AG10803 (cell line): ENCODE measurements at places on chromosomes 4 and X.
A peak's percentile ranks its signal among the peaks of the same experiment; 100 is the strongest.

DNA sequence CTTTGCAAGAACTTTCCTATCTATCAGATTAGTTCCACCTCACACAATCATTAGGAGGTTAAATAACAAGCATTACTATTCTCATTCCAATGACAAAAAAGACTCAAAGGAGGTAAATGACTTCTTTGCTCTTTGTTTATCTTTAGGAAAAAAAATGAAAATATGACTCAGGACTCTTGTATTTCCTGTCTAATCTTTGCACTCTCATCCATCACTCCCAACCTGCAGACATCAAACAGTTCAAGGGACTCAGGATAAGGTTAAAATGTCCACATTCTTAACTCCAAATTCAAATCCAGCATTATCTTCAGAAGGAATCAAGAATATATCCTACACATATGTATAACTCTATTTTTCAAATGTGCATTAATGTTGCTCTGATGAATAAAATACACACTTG lies 139.6 kb downstream of the UNC5C start:
- no peak for DNase-seq

- DNase-seq: no peak
Measured at GRCh38 chrX:77652095-77652494, 133.9 kb downstream of the ATRX start.

DNA sequence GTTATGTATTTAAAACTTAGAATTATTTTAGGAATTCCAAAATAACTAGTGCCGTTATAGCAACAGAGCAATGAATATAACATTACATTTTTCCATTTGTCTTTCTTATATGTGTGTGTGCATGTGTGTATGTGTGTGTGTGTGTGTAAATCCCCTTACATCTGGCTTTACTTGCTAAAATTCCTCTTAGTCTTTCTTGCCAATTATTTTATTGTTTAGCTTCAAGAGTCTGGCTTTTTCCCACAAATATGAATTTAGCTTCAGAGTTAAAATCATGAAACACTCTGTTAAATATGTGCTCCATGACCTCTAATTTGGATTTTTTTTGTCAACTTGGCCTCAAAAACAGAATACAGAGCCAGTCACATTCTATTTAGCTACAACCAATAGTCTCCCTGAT lies 18.9 kb downstream of the FGF13 start:
- DNase-seq: peak; percentile 26

- DNase-seq: peak; percentile 49
Measured at GRCh38 chr4:120853161-120853935, 69.2 kb downstream of the PRDM5 start.

DNA sequence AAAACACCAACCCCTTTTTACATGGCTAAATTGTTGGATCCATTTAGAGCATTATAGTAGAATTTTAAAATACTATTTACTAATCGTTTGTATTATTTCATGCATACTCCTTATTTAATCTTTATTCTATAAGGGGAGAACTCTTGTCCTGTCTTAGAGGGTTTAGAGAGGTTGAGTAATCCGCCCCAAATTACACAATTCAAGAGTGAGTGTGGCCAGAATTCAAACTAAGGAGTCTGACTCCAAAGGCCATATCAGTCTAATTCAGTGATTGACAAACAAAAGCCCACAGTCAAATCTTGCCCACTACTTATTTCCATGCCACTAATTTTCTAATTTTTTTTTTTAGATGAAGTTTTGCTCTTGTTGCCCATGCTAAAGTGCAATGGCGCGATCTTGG lies 33.7 kb upstream of the NEIL3 start:
- peak; percentile 1 for DNase-seq

DNA sequence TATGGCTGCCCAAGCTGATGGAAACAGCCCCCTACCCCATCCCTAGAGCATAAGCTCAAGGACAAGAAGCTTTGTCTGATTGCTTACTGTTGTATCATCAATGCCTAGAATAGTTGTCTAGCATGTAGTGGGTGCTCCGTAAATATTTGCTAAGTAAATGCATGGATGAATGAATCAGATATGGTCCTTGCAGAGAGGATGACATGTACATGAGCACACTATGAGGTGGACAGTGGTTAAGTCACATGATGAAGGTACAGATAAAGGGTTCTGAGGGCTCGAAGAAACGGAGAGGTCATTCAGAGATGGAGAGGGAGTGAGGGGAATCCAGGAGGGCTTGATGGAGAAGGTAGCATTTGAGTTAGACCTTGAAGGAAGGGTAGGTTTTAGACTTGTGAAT lies 214.2 kb downstream of the RBMX2 start:
- no peak for DNase-seq

GRCh38 chr4:146029939-146030710 lies 91.5 kb upstream of the ZNF827 start:
- DNase-seq: no peak

- DNase-seq: peak; percentile 85
Measured at GRCh38 chr4:80173401-80173800, 23.9 kb upstream of the PRDM8 start.

GRCh38 chrX:50100188-50100587 lies 100.6 kb downstream of the AKAP4 start:
- DNase-seq: no peak

- DNase-seq: peak; percentile 32
Measured at GRCh38 chrX:119121341-119121740, 6.3 kb downstream of the KIAA1210 start.

GRCh38 chr4:132269303-132269990 lies 879.6 kb upstream of the PCDH10 start:
- no peak for DNase-seq

- DNase-seq: no peak
Measured at GRCh38 chr4:95580226-95580625, 31.5 kb upstream of the UNC5C start.

GRCh38 chr4:12360391-12360790 lies 931.7 kb upstream of the HS3ST1 start:
- DNase-seq: no peak

- no peak for DNase-seq
Measured at GRCh38 chrX:10656214-10656613, 35.8 kb upstream of the MID1 start.

DNA sequence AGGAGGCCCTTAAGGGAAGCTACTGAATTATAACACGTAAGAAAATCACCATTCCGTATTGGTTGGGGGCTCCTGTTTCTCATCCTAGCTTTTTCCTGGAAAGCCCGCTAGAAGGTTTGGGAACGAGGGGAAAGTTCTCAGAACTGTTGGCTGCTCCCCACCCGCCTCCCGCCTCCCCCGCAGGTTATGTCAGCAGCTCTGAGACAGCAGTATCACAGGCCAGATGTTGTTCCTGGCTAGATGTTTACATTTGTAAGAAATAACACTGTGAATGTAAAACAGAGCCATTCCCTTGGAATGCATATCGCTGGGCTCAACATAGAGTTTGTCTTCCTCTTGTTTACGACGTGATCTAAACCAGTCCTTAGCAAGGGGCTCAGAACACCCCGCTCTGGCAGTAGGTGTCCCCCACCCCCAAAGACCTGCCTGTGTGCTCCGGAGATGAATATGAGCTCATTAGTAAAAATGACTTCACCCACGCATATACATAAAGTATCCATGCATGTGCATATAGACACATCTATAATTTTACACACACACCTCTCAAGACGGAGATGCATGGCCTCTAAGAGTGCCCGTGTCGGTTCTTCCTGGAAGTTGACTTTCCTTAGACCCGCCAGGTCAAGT lies 6.9 kb upstream of the MSANTD1 start:
- peak; percentile 46 for DNase-seq

DNA sequence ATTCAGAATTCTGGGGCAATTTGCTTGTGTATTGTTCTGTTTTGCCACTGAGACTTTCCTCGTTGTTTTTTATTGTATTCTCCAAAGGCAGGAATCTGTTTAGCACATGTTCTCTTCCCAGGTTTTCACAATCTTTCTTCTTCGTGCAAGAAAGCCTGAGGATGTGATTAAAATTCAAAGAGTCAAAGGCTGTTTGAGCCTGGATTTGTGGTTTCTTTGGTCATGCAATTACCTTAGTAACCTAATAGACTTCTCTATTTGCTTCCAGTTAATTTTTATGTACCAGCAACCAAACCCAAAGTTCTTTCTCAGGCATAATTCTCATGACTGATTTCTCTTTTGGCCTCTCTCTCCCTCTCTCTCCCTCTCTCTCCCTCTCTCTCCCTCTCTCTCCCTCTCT lies 1420.1 kb upstream of the TENM3 start:
- peak; percentile 73 for DNase-seq

DNA sequence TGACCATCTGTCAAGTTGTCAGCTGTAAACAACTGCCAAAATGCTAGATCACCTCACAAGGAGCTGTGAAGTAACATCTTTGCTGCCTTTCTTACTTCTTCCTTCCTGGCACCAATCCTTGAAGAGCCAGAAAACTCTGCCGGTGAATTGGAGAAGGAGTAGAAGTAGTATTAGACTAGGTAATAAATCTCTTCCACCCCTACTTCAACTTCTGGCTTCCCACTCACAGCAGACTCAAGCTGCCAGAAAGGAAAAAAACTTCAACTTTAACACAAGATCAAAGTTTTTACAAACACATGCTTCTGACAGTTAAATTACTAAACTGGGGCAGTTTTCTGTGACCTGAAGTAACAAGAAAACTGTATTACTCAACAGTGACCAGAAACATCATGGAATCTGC lies 164.7 kb upstream of the SLC7A11 start:
- DNase-seq: peak; percentile 47

DNA sequence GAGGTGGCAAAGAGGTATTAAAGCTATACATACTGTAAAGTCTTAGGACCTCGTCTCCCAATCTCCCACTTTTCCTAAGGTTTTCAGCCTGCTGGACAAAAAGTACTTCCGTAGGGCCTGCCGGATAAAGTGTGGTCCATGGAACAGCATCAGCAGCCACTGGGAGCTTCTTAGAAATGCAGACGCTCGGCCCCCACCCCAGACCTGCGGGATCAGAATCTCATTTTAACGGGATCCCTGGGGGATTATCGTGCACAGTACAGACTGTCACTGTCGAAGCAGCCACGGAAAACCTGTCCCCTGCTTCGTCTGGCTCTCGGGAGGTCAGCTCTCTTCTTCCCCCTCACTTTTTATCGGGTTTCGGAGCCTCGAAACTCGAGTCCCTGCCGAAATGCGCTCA lies 802 bp downstream of the ADGRG2 start:
- DNase-seq: no peak

GRCh38 chr4:15100380-15100779 lies 98.1 kb downstream of the CPEB2 start:
- DNase-seq: no peak

GRCh38 chr4:130486186-130486585 lies 1390.2 kb downstream of the C4orf33 start:
- no peak for DNase-seq

DNA sequence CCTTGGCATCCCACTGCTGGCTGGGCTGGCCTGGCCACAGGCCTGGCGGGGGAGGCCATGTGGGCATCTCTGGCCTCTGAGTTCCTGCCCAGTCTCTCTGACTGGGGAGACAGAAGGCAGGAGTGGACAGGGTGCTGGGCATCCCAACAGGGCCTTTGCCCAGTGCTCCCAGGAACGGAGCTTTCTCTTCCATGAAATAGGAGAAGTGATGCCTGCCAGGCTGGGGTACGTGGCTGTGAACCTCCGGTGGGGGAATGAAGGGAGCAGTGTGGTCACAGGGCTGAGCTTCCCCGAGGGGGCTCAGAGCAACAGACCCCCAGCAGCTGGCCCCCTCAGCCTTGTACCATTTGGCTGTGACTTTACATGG lies 40.4 kb upstream of the HMX1 start:
- DNase-seq: no peak

DNA sequence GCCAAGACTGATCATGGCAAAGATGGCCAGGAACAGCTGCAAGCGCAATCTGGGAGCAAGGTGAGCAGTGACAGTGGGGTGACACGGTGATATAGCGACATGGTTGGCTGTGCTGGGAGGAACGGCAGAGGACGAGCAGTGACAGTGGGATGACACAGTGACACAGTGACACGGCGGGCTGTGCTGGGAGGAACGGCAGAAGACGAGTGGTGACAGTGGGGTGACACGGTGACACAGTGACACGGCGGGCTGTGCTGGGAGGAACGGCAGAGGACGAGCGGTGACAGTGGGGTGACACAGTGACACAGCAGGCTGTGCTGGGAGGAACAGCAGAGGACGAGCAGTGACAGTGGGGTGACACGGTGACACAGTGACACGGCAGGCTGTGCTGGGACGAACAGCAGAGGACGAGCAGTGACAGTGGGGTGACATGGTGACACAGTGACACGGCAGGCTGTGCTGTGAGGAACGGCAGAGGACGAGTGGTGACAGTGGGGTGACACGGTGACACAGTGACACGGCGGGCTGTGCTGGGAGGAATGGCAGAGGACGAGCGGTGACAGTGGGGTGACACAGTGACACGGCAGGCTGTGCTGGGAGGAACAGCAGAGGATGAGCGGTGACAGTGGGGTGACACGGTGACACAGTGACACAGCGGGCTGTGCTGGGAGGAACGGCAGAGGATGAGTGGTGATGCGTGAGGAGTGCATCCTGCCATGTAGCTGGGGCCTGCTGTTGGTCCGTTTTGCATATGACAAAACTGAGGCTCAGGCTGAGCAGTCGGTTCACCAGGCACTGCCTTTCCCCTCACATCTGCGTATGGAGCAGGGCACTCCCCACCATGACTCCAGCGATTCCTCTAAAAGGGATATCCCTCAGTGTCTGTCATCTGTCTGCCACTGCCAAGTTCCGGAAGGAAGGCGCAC lies 36.0 kb upstream of the MXD4 start:
- DNase-seq: no peak

GRCh38 chrX:30161043-30161442 lies 54.3 kb upstream of the MAGEB2 start:
- no peak for DNase-seq

DNA sequence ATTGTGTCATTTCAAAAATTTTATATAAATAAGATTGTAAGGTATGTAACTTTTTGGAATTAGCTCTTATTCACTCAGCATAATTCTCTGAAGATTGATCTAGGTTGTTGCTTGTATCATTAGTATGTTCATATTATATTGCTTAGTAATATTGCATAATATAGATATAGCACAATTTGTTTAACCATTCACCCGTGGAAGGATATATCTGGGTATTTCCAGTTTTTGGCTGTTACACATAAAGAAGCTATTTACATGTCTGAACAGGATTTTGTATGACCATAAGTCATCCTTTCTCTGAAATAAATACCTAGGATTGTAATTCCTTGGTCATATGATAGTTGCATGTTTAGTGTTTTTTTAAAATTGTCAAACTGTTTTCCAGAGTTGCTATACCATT lies 82.5 kb downstream of the CPEB2 start:
- DNase-seq: no peak

- no peak for DNase-seq
Measured at GRCh38 chr4:54092405-54093323, 7.3 kb upstream of the GSX2 start.

DNA sequence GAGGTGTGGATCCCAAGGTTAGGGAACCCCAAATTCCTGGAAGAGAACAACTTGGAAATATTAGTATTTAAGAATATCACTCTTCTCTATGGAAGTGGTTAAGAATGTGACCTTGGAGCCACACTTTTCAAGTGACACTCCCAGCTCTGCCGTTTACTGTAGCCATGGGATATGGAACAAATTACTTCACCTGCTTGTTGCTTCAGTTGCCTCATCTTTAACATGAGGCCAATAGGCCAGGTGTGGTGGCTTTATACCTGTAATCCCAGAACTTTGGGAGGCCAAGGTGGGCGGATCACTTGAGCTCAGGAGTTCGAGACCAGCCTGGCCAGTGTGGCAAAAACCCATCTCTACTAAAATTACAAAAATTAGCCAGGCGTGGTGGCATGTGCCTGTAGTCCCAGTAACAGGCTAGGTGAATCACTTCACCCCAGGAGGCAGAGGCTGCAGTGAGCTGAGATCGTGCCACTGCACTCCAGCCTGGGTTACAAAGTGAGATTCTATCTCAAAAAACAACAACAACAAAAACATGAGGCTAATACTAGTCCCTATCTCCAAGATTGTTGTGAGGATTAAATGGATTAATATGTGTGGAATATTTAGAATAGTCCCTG lies 13.0 kb downstream of the IL13RA1 start:
- DNase-seq: no peak
